ENCODE measurements at places on chromosomes 12 and 14.

- no peak for DNase-seq
Observed at GRCh38 chr12:56434828-56435227, 14.4 kb downstream of the TIMELESS start.

- DNase-seq: peak; percentile 73
Observed at GRCh38 chr14:104680056-104680805, 9.2 kb upstream of the INF2 start.

DNA sequence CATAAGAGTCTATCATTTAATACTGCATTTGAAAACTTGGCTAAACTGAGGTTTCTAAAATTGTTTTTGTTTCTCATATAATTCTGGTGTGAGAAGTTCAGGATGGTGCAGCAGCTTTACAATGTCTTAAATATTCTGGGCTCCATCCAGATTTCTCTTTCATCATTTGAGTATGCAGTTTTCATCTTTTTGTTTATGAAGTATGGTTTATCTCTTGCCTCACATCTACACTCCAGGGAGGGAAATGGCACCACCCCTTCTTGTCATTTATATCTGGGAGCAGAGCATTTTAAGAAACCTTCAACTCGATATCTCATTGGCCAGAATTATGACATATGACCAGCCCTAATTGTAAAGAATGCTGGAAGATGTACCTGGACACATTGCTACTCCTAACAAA is 24.3 kb downstream of the GEMIN2 start:
- DNase-seq: no peak

- peak; percentile 94 for DNase-seq
Observed at GRCh38 chr14:64880221-64881121, 764 bp upstream of the SPTB start.

- DNase-seq: no peak
Observed at GRCh38 chr12:62910549-62911169, 24.3 kb downstream of the PPM1H start.
